Retinal pigment epithelial cell (primary cell): ENCODE measurements at places on chromosomes 11 and 22.

DNA sequence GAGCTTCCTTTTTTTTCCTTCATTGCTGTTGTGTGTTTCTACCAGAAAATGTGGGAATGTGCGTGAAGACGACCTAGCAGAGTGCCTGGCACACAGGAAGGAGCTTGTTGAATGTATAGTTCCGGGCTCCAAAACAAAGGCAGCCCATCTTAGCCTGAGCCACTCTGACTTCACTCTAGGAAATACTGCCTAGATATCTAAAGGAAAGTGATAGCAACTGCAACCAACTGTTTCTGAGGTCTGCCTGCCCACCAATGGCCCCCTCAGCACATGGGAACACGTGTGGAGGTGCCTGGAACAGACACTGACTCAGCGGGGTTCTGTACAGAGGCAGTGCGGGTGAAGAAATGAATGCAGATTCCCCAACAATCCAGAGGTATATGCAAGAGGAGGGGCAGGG lies 14.7 kb upstream of the XBP1 start:
- DNase-seq = no peak

GRCh38 chr11:118975771-118976709 lies 4.5 kb downstream of the FOXR1 start:
- DNase-seq = peak; percentile 74

DNA sequence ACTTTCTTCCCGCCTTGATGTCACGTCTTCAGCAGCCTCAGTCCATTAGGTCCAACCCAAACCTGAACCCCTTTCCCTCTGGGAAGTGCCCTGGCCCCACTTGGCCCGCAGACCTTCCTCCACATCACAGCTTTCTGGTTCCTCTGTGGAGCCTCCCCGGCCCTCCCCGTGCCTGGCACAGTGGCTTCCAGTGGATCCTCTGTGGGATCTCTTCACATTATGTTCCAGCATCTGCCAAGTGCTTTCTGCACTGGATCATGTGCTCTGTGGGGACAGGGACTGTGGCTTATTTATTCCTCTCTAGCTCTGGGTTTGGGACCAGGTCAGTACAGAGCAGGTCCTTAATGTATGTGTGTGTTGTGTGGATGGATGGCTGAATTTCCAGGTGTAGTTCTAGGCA lies 30.9 kb downstream of the POLR3H start:
- DNase-seq = no peak

DNA sequence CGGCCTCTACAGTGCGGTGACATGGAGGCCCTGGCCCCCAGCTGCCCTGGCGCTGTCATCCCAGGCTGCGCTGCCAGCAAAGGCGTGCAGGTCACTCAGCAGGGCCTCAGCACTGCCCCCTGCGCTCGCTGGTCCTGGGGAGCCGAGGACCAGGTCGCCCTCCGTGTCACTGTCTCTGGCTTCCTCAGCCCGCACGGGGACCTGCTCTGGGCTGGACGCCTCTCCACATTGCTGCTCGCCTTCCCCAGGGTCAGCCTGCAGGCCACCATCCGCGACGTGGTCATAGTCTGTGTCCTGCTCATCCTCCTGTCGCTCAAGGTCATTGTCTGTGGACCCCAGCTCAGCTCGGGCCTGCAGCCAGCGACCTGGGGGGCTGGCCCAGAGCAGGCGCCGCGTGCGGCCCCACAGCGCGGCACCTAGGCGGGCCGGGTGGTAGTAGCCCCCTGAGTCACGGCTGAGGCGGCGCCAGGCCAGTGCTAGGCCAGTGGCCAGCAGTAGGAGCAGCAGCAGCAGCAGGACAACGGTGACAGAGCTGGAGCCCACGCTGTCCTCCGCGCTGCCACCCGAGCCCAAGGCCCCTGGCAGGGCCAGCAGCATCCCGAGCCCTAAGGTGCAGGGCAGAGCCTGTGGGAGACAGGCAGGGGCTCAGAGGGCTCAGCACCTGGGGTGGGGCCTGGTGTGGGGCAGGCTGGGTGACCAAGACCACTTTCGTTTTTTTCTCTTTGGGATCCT lies 1.6 kb downstream of the PTPRCAP start:
- DNase-seq = no peak

- DNase-seq = no peak
These were observed 54.0 kb downstream of the C11orf58 start for GRCh38 chr11:16792426-16792825.

DNA sequence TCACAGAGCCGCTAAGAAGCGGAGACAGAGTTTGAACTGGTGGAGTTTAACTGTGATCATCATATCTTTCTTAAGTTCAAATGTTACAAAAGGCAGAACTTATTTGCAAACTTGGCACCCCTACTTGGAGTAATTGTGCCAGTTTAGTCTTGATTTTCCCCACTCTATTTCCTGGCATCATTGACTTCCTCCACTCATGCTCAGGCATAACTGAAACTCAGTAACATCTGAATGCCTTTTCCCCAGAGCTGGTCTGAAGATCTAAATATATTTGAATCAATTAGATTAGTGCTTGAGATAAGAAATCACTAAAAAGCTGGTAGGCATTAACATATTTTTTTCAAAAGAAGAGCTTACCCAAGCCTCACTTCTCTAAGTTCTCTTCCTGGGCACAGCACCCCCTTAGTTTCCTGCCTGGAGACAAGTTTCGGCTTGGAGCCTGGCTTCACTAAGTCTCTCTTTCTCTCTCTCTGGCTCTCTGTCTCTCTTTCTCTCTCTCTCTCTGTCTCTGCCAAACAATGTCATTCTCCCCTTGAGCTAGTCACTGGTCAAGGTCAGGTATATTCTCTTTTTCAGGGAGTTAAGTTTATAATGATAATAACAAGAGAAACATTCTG lies 190.8 kb downstream of the LUZP2 start:
- DNase-seq = no peak

- DNase-seq = no peak
These were observed 135.0 kb downstream of the CSNK2A3 start for GRCh38 chr11:11217929-11218628.

GRCh38 chr11:125360066-125360465 lies 136.0 kb downstream of the FEZ1 start:
- DNase-seq = no peak

GRCh38 chr11:122743949-122744348 lies 88.4 kb downstream of the UBASH3B start:
- no peak for DNase-seq

- no peak for DNase-seq
These were observed 6.5 kb upstream of the MYRF start for GRCh38 chr11:61745781-61746441.

DNA sequence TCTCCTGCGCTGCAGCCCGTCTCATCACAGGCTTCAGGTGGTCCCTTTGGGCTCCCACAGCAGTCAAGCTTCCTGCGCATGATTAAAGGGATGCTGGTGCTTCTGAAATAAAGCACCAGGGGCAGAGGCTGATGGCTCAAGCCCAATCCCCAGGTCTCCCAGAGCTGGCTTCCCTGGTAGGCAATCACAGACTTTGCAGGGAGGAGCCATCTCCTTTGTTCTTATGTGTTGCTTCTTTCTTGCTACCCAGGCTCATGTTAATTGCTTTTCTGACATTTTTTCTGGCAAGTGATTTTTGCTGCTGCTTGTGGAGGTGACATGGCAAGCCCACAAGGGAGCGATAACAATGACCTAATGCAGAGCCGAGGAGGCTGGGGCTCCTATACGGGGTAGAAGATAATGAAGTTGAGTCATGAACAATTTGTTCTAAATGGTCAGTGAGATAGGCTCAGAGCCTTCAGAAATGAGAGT lies 25.2 kb upstream of the PLET1 start:
- no peak for DNase-seq

- DNase-seq = no peak
These were observed 40.5 kb downstream of the MICAL2 start for GRCh38 chr11:12150831-12151382.

DNA sequence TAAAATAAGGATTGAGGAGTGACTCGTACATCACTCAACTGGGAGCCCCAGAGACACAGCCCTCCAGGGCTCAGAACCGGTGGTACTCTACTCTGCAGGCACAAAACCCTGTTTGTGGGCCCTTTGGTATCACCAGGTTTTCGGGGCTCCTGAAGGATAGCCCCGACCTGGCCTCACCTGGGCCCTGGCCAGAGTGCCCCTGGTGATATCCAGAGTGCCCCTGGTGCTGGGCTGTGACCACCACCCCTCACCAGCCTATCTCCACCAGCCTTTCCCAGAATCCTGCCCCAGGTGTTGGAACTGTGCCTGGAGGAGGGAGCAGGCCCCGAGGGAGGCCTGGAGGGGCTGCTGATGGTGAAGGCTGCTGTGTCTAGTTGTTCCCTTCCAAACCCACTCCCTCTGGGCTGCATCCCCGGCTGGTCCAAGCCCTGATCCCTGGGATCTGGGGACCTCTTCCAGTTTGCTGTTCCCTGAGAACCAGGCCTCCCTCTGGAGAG lies 2.2 kb upstream of the GGT5 start:
- DNase-seq = no peak
